Endothelial cell (in vitro differentiated cells): ENCODE measurements at places on chromosomes 7 and 10. TPM values are rescaled to one million over a fixed set of nuclear protein-coding genes. Genes with fewer than 3 reads are reported as not detected.

GRCh38 chr10:90966146-90966545 lies 45.3 kb upstream of the ANKRD1 start:
- DNase-seq = no peak

- DNase-seq = no peak
Observed at GRCh38 chr7:10474048-10474447, 499.6 kb upstream of the PHF14 start.

DNA sequence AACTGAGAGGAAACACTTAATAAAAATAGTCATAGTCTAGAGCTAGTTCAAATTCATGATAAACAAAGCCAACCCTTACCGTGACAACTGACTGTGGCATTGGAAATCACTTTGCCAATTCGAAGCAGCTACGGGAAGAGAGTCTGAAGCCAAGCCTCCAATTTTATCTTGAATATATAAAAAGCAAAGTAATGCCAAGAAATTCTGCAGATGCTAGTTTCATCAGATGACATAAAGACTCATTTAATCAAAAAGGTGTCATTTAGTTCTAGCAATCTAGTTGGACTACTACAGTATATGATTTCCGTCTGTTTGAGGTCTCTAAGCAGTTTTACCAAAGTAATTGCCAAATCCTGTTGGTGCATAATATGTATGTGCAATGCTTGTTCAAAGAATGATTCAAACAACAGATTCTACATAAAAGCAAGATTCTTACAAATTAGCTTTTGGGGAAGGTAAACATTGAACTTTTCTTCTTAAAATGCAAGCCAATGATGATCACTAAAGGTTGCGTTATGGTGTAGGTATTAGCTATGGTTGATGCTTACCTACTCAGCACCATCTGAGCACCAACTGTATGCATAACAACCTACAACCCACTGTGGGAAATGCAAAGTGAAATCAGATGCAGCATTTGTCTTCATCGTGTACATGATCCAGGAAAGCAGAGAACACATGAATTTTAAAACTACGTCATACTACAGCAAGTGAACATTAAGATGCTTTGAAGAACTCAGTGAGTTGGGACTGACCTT lies 2.8 kb downstream of the FAM171A1 start:
- no peak for DNase-seq

GRCh38 chr7:136336932-136337331 lies 359.8 kb upstream of the MTPN start:
- no peak for DNase-seq

DNA sequence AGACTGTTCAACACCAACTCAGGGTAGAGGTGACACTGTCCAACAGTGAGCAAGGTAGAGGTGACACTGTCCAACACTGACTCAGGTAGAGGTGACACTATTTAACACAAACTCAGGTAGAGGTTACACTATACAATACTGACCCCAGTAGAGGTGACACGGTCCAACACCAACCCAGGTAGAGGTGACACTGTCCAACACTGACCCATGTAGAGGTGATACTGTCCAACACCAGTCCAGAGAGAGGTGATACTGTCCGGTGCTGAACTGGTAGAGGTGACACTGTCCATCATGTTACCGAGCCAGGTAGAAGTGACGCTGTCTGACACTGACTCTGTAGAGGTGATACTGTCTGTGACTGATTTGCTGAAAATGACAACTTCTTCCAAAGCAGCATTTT lies 102.4 kb downstream of the GATA3 start:
- no peak for DNase-seq

GRCh38 chr10:49585387-49585786 lies 24.7 kb upstream of the SLC18A3 start:
- DNase-seq = no peak

DNA sequence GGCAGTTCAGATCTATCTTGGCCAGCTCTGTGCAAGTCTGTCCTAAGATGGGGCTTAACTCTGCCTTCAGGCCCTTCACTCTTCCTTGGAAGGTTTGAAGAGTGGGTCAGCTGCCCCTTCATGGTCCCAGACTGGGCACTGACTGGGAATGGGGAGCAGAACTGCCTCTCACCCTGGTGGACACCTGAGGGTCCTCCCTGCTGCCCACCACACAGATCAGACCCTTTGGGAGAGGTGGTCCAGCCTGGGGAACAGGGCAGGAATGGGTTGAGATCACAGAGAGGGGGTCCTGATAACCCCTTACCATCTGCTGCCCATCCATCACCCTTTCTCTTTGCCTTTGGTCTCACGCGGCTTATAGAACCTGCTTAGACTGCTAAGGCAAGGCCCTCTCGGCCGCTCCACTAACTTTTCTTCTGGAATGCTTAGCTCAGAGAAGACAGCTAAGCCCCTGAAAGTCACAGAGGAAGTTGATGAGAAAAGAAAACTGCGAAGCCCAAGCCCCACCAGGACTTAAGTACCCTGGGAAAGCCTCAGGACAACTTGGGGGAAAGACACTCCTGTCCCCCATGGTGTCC lies 402 bp upstream of the CDHR1 start:
- no peak for DNase-seq

DNA sequence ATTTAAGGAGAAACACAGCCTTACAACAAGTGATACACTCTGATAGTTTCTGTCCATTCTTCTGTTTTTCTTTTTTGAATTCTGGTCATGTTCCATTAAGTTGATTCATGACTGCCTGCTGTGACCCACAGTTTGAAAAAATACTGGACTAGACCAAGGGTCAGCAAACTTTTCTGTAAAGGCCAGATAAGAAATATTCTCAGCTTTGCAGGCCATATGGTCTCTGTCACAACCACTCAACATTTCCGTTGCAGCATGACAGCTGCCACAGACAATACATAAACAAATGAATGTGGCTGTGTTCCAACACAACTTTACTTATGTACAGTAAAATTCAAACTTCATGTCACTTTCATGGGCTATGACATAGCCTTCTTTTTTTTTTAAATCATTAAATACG lies 156.7 kb downstream of the PLXNA4 start:
- DNase-seq = no peak

DNA sequence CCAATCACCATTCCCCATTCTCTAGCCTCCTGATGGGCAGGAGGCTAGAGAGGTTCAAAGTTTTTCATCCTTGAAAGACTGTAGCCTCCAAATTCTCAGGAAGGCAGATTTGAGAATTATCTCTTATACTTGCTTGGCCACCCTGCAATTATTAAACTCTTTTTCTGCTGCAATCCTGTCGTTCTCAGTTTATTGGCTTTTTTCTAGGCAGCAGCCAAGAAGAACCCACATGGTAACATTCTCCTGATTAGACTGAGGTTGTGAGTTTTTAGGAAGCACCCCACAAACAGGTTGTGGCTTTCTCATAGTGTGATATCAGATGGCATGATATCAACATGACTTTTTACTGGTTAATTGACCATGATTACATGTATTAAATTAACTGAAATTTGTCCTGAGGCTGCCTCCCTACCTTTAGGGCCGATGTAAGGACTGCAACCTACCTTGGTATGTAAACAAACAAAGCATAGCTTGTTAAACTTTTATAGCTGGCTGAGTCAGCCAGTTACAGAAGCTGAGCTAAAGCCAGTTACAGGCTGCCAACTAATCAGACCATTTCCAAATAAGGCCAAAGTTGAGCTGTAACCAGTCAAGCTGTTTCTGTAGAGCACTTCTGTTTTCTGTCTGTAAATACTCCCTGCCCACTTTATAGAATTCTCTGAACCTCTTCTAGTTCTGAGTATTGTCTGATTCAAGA lies 3.2 kb upstream of the ZNF248 start:
- no peak for DNase-seq

- no peak for DNase-seq
Observed at GRCh38 chr7:103143868-103144267, 5.0 kb downstream of the NAPEPLD start.

The STEAP1 gene
- total RNA-seq = 1.0 TPM
